ENCODE measurements at places on chromosomes 4 and X. TPM values are rescaled to one million over a fixed set of nuclear protein-coding genes. Genes with fewer than 3 reads are reported as not detected.
A peak's percentile ranks its signal among the peaks of the same experiment; 100 is the strongest.

GRCh38 chr4:74402692-74403456 lies 37.9 kb downstream of the EREG start:
- no peak for DNase-seq

GRCh38 chr4:158813113-158813512 lies 44.3 kb downstream of the FNIP2 start:
- DNase-seq, result no peak

Gene CT45A5
- not detected for total RNA-seq

DNA sequence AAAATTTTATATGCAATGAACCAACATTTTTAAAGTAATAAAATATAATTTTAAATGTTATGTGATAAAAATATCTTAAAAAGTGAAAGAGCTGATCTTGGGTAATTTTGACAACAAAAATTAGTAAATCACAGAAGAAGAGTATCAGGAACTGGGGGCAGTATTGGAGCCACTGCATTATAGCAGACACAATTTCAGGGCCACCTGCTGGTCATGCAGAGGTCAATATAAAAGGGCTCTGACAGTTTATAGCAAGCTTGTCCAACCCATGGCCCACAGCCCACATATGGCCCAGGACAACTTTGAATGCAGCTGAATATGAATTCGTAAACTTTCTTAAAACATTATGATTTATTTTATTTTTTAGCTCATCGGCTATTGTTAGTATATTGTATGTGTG lies 13.0 kb upstream of the LEF1 start:
- DNase-seq, result peak; percentile 26

DNA sequence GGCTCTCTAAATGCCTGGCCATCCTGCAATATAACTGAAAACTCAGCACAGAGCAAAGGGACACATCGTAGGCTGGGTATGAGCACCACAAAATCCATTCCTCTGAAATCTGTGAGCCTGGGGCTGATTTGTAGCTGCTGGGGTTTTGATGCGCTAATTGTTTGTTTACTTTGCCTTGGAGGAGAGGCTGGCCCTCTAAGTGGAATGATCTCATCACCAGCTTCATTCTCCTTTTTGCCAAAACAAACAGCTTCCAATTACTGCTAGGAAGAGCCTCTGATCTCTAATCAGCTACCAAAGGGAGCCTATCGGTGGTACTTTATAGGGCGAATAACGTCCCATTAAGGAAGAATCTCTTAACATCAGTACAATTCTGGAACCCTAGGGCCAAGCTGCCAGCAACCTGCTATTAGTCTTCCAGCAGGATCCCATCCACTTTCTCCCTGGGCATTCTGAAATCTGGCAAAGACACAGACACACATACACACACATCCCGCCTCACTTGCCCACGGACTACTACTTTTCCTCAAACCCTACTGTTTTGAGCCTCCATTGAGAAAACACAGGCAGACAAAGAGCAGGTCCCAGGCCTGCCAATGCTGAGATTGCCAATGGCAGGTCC lies 5.8 kb downstream of the ANOS1 start:
- DNase-seq, result no peak

Gene PCDH18
- total RNA-seq, result not detected

- DNase-seq, result no peak
Measured at GRCh38 chrX:24594501-24594900, 52.6 kb downstream of the PCYT1B start.

DNA sequence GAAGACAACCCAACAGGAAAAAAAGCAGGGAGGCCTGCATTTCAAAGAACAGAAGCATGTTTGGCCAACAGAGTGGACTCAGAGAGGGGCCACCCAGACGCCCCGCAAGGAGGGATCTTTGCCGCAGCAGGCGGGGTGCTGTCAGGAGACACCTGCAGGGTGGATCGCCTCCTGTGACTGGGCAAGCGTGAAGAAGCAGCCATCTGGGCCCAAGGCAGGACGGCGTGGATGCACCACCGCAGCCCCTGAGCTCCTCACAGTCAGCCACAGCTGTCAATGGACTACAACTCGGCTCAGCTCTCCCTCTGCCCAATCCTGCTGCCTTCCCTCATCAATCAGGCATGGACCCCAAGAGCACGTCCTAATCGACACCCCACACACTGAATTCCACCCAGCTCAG lies 32.0 kb upstream of the MAN2B2 start:
- DNase-seq, result no peak

DNA sequence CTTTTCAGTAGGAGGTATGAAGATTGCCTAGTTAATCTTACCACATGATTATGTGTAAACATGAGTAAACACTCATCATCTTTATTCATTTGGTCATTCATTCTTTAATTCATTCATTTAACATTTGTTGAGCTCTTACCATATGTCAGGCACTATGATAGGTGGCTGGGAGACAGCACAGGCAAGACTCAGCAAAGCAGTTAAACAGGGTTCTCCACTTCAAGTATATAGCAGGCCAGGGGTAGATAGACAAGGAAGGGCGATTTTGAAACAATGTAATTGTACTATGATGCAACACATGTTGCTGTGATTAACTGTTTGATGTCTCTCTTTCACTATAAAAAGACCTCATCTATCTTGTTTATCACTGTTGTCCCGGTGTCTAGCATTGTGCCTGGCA lies 84.3 kb upstream of the GPR101 start:
- no peak for DNase-seq

DNA sequence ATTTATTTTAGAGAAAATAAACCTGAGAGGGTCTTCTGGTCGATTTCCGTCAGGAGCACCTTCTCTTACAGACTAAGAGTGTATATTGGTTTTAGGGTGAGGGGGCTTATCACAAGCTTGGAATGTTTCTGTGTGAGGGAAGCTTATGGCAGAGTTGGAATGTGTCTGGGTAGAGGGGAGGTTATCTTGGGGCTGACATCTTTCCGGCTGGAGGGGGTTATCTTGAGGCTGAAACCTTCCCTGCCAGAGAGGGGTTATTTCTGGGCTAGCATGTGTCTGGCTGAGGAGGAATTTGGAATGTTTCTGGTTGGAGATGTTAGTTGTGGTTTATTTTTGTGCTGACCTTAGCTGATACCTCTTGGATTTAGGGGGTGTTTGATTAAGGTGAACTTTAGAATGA lies 1312.1 kb downstream of the ADGRL3 start:
- DNase-seq, result no peak

GRCh38 chr4:122914292-122914904 lies 8.0 kb downstream of the NUDT6 start:
- no peak for DNase-seq

Gene PDE6B
- total RNA-seq, result 13.9 TPM

DNA sequence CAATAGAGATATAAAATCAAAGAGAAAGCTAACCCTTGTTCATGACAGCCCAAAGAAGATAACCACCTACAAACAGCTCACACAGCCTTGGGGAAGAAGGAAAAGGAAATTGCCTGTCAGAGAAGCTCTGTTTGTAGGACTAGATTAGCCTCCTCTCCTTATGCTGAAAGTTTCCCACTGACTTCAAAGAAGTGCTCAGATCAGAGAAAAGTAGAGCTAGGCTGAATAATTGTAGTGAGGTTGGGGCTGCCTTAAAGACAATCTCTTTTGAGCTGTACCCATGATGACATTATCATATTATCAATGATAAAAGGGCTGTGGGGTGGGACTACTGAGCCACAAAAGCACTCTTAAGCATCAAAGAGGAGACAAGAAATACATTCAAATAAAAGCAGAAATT lies 223.0 kb upstream of the GALNT7 start:
- DNase-seq, result no peak

GRCh38 chr4:32251926-32252325 lies 1531.8 kb downstream of the PCDH7 start:
- DNase-seq, result no peak

DNA sequence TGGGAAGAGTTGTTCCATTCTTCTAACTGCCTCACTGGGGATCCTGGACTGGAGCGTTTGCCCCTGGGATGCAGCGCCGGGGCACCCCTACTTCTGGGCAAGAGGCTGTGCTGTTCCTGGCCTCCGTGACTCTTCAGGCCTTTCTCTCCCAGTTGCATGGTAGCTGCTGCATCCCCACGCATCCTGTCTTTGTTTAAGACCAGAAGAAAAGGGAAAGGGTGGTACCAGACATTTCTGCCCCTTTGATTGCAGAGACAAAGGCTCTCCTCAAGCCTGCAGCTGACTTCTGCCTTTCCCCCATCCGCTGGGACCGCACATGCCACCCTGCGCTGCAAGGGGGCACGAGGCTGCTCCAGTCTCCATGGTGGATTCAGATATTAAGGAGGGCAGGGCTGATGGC lies 70.4 kb downstream of the SHROOM2 start:
- DNase-seq, result no peak

DNA sequence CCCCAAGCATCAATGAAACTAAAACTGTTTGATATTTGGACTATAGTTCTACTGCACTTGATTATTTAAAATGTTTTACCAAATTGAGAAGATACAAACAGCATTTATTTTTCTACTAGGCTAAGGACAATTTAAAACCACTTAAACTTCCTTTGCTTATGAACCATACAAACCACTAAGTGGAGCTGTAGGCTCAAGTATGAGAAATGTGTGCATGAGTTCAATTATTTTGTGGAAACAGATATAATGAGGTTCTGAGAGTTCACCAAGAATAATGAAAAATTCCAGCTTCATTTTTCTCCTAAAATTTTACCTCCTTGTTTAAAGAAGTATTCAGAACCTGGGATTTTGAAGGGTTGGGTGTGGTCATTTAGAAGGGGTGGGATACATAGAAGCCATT lies 63.1 kb downstream of the SERPINA7 start:
- DNase-seq, result no peak

- DNase-seq, result no peak
Measured at GRCh38 chr4:5081441-5081999, 30.2 kb downstream of the STK32B start.

Gene CNKSR2
- 8.3 TPM for total RNA-seq

Gene TXK
- total RNA-seq, result 20.6 TPM

GRCh38 chr4:87662871-87663270 lies 12.8 kb downstream of the DMP1 start:
- no peak for DNase-seq

DNA sequence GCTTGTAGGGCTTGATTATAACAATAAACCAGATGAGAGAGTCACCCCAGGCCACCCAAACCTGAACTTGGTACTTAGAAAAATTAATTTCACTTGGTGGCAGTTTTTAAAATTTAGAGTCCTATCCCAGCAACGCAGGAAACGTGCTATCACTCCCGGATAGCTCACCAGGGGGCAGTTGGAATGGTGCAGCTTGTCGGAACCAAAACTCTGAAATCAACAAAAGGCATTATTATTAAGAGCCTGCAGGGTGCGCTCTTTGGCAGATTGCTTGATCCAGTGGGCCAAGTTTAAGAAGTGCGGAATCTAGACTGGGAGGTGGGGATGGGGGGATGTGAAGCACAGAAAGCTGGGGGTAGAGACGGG lies 2.4 kb downstream of the FRAS1 start:
- peak; percentile 31 for DNase-seq

Gene NAA11
- total RNA-seq, result not detected

GRCh38 chrX:42524379-42524778 lies 253.6 kb downstream of the PPP1R2C start:
- no peak for DNase-seq

DNA sequence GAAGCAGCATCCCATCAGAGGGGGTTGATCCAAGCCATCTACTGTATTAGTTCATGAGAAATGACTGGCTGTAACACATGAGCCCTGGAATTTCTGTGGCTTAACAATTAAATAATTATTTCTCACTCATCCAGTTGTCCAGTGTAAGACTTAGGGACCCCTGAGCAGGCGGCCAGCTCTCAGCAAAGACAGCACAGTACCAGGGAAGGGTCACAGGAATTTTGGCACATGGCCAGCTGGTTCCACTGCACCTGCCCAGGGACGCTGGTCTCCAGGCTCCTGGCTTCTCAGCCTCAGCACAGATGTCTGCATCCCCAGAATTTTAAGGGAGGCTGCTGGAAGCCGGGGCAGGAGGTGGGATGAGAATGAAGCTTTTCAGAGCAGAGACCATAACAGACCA lies 93.7 kb upstream of the DHRSX start:
- no peak for DNase-seq

Gene C4orf51
- not detected for total RNA-seq

- DNase-seq, result no peak
Measured at GRCh38 chrX:126985981-126986380, 166.5 kb downstream of the PRR32 start.

- no peak for DNase-seq
Measured at GRCh38 chrX:50812995-50813842, 775 bp downstream of the SHROOM4 start.

DNA sequence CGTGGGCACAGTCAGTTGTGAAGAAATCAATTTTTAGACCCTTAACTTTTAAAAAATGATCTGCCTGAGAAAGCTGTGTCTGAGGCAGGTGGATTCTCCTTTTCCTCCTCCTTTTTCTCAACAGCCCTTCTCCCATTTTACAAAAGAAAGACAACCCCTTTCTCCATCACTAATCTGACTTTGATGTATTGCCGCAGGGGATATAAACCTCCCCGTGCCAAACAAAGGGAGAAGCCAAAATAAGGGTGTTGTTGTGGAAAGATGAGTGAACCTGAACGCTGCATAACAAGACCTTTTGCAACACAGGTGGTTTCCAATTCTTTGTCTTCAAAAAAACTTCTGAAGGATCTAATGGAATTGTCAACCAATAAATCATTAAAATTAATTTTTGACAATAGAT lies 8.4 kb upstream of the FHL1 start:
- DNase-seq, result no peak

Gene SH2D1A
- 43.2 TPM for total RNA-seq

Gene TFE3
- total RNA-seq, result 17.9 TPM

Gene CTAG1A
- total RNA-seq, result not detected

Gene ZNF157
- 1.0 TPM for total RNA-seq

Gene EVC2
- 1.3 TPM for total RNA-seq

DNA sequence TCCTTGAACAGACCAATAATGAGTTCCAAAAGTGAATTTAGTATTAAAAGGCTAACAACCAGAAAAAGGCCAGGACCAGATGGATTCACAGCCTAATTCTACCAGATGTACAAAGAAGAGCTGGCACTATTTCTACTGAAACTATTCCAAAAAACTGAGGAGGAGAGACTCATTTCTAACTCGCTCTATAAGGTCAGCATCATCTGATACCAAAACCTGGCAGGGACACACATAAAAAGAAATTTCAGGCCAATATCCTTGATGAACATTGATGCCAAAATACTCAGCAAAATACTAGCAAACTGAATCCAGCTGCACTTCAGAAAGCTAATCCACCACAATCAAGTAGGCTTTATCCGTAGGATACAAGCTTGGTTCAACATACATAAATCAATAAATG lies 35.8 kb upstream of the USP46 start:
- no peak for DNase-seq

Gene F9
- not detected for total RNA-seq

Gene SPATA4
- total RNA-seq, result not detected

- DNase-seq, result no peak
Measured at GRCh38 chrX:1097328-1097727, 115.1 kb downstream of the CRLF2 start.

Measured in activated CD8-positive, alpha-beta T cell treated with anti-CD3 and anti-CD28 coated beads for 36 hours (primary cell).